Stimulated activated CD4-positive, alpha-beta T cell treated with anti-CD3 and anti-CD28 coated beads, Interleukin-15, amount 100 ng/mL, for 24 hours (primary cell): ENCODE measurements at places on chromosomes 2 and 18.

GRCh38 chr2:237617587-237617982 lies 9.8 kb upstream of the LRRFIP1 start:
- DNase-seq = no peak

- DNase-seq = no peak
Measured at GRCh38 chr2:226673314-226673723, 126.3 kb downstream of the IRS1 start.

DNA sequence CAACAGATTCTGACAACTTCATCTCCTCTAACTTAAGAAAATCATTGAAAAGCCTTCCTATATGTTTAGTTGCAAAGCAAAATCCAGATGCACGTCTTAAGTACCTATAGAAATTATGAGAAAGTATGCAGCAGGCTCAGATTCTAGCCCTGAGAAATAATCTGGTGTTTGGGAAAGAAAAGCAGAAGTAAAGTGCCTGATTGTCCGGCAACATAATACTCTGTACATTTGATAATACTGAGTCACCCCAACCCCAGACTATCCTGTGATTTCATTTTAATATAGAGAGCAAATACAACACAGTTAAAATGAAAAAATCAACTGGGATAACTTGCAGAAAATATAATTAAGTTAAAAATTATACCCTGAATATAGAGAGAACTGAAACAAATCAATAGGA lies 13.5 kb downstream of the RFX8 start:
- DNase-seq = no peak

DNA sequence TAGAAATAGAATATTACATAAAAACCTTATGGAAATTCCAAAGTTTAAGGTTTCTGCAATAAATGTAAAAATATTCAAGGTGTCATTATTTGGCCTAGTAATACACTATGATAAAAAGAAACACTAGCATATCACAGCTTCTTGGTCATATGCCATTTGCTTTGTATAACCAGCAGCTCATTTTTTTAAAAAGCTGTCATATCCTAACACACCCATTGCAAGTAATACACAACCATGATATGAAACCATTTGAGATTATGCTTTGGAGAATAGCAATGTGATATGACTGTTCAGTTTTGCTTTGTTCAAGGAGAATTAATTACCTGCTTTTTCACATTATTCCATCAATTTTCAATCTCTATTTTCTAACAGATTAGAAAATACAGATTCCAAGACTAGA lies 149.0 kb downstream of the IKZF2 start:
- no peak for DNase-seq

- peak; percentile 51 for DNase-seq
Measured at GRCh38 chr2:128178650-128179460, 87.9 kb downstream of the UGGT1 start.
